ENCODE measurements at places on chromosomes 4 and X.

DNA sequence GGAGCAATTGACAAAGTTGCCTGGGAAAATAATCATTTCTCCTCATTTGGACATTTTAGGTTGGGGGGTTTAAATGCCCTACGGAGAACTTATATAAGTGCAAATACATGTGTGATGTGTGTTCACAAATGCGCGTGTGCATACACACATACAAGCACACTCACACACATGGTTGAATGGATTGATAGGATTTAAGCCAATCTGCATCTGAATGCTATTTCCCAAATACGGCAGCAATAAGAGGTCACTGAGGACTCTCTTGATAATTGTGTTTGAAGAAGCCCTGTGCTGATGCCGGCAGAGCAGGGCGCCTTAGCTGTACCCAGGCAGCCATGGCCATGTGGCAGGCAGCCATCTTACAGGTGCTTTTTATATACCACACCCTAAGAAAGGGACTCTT lies 165.3 kb upstream of the LEF1 start:
- no peak for DNase-seq

DNA sequence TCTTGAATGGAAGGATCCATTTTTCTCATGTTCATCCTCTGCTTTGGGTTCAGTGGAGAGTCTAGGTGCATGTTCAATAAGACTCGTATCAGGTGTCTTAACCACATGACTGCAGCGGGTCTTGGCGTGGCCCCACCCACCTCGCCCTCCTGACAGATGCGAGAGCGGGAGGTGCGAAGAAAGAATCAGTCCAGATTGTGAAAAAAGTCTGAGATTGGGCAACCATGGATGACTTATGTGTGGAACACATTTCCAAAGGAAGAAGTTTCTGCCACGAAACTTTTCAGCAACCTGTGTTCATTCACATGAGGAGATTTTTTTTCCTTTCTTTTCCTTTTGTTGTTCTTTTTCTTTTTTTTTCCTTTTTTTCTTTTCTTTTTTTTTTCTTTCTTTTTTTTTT lies 66.8 kb downstream of the NSD2 start:
- DNase-seq = no peak

GRCh38 chr4:60724623-60725022 lies 475.5 kb upstream of the ADGRL3 start:
- no peak for DNase-seq

GRCh38 chr4:101039367-101039766 lies 308.0 kb downstream of the PPP3CA start:
- DNase-seq = no peak

GRCh38 chr4:24212642-24213041 lies 322.8 kb upstream of the PPARGC1A start:
- DNase-seq = no peak

GRCh38 chrX:118212817-118213183 lies 96.2 kb upstream of the KLHL13 start:
- DNase-seq = no peak

- DNase-seq = no peak
Observed at GRCh38 chr4:8553991-8554405, 26.2 kb upstream of the GPR78 start.

GRCh38 chrX:148612431-148612830 lies 112.0 kb downstream of the AFF2 start:
- no peak for DNase-seq

DNA sequence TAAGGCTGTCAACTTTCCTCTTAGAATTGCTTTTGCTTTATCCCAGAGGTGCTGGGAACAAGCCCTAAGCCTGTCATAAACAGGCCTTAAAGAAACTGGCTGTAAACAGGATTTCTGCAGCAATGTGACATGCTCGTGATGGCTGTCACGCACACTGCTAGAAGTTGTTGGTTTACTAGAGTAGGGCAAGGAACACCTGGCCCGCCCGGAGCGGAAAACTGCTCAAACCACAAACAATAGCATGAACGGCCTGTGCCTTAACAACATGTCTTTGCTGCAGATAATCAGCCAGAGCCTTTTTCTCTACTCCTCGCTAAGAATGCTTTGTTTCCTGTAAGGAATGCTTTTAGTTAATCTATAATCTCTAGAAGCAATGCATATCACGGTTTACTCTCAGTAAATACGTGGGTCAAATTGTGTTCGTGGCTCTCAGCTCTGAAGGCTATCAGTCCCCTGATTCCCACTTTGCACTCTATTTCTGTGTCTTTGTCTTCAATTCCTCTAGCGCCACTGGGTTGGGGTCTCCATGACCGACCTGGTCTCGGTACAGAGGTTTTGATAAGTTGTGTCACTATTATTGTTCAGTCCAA lies 318.3 kb downstream of the GLUD2 start:
- DNase-seq = no peak

- DNase-seq = peak; percentile 15
Observed at GRCh38 chr4:1862055-1862911, 6.3 kb upstream of the LETM1 start.

GRCh38 chr4:152165146-152165545 lies 370.7 kb downstream of the FBXW7 start:
- DNase-seq = no peak

DNA sequence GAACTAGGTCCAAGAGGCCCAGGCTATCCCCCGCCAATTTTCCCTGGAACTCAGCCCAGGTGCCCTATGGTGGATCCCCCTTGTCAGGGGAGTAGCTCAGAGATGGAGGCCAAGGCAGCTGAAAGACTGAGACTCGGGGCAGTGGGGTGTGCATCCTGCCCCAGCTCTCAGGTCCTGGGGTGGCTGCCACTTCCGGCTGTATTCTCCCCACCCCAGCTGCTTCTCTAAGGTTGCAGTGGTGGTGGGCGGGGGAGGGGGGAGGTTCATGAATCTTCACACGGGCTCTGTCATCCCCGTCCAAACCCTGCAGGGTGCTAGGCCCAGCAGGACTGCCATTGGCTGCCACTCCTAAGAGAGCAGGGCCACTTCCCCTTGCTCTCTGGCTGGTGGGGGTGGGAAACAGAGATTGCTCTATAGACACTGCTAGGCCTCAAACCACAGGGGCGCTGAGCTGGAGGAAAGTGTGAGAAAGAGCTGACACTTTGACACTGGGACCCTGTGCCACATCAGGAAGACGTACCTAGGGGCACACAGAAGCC lies 1.5 kb downstream of the SASH3 start:
- peak; percentile 71 for DNase-seq

DNA sequence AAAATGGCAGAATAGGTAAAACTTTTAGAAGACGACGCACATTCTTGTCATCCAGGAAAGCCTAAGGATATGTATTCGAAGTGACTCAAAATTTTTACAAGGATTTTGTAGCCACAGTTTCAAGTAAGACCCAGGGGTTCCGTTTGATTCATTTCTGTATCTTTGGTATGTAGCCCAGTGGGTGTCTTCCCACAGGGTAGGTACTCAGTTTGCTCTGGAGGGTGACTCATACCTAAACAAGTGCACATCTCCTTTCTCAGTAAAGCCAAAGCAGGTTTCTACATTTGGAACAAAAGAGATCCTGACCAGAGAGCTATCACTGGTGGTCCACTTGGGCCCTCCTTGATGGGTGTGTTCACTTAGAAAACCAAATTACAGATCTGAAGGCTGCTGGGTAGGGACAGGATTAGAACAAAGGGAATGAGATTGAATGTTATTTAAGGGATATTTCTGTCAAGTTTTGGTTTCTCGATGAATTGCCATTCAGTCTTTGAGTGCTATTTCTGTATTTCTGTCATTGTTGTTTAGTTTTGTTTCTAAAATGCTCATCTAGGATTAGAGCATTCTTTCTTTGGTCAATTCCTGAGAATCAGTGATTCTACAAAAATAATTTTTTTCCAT lies 56.1 kb downstream of the PLS3 start:
- no peak for DNase-seq

- DNase-seq = no peak
Observed at GRCh38 chrX:137563681-137564651, 2.0 kb upstream of the ZIC3 start.

- DNase-seq = no peak
Observed at GRCh38 chr4:151649479-151649878, 111.3 kb downstream of the GATB start.

DNA sequence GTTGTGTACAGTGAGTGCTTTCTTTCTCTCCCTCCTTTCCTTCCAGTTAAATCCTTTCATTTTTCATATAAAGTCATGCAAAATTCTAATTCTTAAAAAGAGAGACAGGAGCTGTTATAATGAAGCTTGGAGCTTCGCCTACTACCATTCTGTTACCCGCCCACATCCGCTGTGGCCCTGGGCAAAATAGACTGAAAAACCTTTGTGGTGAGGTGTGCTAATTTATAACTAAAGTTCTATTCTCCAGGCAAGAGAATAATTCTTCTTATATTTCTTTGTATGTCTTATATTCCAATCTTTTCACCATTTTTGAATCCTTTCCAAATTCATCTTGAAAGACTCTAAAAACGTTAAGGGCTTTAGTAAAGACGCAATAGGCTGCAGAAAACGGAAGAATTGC lies 7.0 kb downstream of the QRFPR start:
- no peak for DNase-seq

DNA sequence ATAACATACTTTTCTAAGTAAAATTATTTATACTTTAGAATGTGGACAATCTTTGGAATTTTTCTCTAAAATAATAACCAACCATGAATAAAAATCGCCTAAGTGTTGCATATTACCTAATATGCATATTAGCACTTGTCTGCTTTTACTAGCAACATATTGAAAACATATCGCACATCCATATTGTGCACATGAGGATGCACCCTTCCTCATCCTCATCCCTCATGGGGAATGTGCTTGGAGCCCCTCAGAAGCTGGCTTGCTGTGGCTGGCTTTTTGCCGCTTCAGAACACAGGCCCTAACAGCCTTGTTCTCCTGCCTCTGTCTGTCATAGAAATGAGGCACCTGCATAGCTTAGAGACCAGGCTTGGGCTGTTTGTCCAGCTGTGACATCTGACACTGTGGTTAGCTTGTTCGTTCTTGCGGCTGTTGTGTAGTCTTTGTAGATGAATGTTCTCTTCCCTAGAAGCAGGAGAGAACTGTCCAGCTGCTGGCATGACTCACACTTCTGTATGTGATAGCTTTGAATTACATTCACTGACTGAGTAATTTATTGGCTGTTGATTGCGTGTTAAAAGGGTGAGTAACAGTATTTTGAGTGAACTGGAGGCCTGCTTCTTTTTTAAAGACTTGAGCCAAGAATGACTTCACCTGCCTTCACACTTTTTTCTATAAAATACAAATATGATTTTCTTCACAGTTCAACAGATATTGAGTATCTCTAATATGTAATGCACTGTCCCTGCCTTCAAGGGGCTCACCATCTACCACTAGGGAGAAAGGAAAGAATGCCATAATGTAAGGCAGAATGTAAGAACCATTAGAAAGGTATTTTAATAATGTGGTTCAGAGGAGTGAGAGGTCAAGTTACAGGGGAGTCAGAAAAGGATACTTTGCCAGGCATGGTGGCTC lies 81.9 kb downstream of the HMGB2 start:
- no peak for DNase-seq

- no peak for DNase-seq
Observed at GRCh38 chrX:64570204-64570603, 175.0 kb upstream of the MTMR8 start.

GRCh38 chrX:153706799-153707198 lies 17.4 kb downstream of the BCAP31 start:
- no peak for DNase-seq

DNA sequence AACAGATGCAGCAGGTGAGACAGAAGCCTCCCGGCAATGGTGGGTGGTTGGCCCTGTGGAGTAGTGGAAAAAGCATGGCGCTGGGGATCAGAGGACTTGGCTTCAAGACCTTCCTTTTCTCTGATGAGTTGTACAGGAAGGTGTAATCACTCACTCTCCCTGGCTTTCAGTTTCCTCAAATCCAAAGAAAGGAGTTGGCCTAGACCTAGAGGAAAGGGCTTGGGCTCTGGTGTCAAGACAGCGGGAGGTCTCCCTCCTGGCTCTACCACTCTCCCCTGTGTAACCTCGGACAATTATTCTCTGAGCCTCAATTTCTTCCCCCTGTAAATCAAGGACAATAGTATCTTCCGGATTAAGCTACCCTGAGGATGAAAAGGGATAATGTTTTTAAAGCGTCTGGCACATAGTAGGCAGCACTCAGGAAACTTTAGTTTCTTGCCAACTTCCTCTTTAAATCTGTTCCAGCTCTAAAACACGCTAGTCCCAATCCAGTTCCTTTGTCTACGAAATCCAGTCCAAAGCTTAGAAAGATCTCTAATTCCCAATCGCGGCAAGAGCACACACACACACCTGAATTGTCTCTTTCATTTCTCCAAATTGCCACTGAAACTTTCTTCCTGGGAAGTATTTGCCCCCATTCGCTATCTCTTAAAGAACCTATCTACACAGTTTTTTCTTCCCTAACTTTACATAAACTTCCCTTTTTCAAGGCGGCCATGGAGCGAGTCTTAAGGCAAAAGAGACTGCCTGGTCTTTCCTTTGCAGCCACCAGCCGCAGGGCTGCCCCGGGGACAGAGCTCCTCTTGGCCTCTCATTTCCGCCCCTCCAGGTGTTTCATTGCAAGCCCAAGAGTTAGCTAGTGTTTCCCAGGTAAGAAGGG lies 29.9 kb upstream of the GPC4 start:
- no peak for DNase-seq

GRCh38 chr4:19260346-19260745 lies 991.4 kb upstream of the SLIT2 start:
- no peak for DNase-seq

GRCh38 chr4:66577922-66578321 lies 907.6 kb upstream of the EPHA5 start:
- DNase-seq = no peak

DNA sequence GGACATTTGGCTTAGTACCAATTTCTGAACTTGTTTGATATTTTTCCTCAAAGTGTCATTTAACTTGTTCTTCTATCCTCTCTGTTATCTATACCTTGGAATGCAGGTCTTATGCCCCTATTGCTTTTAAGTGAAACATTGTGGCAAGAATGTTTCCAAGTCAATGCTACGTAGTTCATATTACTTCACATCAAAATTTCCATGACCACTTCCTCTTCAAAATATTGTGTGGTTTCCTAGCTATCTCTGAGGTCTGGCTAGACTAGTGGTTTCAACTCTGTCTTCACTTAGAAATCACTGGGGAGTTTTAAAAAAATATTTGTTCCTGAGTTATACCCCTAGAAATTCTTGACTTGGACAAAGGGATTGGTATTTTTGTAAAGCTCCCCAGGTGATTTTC lies 20.2 kb upstream of the RASGEF1B start:
- DNase-seq = peak; percentile 30

DNA sequence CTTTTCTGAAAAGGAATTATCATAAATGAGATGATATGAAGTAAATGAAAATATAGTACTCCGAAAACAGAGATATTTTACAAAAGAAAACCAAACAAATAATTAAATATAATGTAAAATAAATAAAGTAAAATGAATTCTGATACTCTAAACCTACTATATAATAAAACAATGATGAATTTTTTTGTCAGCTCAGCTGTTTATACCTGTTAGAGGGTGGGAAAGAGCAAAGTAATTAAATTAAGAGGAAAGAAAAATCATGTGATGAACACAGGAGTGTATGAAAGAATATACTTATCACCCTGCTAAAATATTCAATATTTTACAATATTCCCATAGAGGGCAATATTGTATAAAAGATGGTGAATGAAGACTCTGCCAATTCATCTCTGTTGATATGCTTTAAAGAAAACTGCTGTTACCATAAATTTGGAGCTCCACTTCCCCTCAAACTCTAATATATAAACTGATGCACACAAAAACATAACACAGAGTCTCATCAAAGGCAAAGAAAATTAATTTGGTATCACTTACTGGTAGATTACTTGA lies 6.5 kb upstream of the NDST4 start:
- no peak for DNase-seq
